NCI-H460 (cell line): ENCODE measurements at places on chromosomes 2 and 18.

GRCh38 chr2:120546048-120546864 lies 189.4 kb upstream of the GLI2 start:
- DNase-seq = no peak

DNA sequence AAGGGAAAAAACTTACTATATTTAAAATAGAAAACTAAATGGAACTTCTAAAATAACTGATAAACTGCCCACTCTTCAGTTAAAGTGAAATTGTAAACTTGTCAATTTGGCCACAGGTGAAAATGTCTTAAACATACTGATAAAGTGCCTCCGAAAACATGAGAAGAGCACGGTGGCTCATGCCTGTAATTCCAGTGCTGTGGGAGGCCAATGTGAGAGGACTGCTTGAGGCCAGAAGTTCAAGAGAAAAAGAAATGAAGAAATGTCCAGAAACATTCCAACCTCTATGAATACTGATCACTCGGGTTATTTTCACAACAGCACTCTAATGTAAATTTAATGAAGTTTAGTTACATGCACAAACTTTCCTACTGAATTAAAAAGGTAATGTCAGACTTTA lies 63.4 kb upstream of the DNER start:
- DNase-seq = no peak

DNA sequence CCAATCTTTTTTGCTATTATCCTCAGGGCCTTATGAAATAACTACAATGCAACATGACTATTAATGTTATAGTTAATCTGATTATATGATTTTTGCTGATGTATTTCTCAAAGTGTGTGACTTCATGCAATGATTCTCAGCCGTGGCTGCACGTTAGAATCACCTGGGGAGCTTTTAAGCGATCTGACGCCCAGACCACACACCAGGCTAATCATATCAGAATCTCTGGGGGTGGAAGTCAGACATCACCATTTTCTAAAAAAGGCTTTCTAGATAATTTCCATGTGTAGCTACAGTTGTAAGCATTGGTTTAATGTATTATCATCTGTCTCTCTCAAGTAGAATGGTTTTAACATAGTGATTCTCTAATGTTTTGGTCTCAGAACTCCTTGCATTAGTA lies 5.5 kb upstream of the QPCT start:
- no peak for DNase-seq

DNA sequence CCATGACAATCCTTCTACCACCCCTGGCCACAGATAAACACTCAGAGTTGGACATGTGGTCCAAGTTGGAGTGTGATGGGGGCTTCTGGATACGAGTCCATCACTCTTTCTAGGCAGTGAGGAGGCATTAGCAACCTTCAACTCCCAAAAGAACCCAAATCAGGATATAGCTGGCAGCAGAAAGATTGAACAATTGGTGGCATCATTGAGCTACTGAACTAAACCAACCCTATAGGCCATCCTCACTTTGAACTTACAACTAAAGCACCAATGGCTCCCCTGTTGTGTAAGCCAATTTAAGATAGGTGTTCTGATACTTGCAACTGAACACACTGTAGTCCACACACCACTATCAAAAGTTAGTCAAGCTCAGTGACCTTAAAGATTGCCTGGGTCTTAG lies 24.0 kb upstream of the MARCO start:
- no peak for DNase-seq

DNA sequence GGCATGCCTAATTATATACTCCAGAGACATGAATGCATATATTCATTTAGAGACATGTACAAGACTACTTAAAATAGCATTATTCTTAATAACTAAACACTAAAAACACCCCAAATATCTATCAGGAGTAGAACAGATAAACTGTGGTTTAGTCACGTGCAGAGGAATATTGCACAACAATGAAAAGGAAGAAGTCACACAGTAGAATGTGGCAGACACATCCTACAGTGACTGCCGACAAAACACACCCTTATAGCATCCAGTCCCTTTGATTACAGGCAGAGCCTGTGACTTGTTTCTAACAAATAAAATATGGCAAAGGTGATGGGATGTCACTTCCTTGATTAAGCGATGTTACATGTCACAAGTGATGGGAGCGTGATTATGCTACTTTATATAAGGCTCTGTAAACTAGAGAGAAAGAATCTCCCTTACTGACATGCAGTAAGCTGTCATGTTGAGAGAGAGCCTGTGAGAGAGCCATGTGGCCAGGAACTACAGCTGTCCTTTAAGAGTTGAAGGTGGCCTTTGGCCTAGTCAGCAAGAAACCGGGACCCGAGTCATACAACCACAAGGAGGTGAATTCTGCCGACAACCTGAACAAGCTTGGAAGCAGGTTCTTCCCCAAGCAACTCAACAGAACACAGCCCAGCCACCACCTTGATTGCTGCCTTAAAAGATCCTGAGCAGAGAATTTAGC lies 39.1 kb upstream of the LGALSL start:
- DNase-seq = no peak

DNA sequence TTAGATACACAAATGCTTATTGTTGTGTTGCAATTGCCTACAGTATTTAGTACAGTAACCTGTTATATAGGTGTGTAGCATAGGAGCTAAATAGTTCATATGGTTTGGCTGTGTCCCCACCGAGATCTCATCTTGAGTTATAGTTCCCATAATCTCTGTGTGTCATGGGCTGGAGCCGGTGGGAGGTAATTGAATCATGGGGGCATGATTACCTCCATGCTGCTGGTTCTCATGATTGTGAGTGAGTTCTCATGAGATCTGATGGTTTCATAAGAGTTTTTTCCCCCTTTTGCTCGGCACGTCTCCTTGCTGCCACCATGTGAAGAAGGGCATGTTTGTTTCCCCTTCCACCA lies 190.5 kb upstream of the SESTD1 start:
- DNase-seq = no peak

GRCh38 chr2:149021271-149021719 lies 17.2 kb upstream of the LYPD6B start:
- DNase-seq = no peak

GRCh38 chr18:58618822-58619595 lies 9.9 kb downstream of the ALPK2 start:
- no peak for DNase-seq

DNA sequence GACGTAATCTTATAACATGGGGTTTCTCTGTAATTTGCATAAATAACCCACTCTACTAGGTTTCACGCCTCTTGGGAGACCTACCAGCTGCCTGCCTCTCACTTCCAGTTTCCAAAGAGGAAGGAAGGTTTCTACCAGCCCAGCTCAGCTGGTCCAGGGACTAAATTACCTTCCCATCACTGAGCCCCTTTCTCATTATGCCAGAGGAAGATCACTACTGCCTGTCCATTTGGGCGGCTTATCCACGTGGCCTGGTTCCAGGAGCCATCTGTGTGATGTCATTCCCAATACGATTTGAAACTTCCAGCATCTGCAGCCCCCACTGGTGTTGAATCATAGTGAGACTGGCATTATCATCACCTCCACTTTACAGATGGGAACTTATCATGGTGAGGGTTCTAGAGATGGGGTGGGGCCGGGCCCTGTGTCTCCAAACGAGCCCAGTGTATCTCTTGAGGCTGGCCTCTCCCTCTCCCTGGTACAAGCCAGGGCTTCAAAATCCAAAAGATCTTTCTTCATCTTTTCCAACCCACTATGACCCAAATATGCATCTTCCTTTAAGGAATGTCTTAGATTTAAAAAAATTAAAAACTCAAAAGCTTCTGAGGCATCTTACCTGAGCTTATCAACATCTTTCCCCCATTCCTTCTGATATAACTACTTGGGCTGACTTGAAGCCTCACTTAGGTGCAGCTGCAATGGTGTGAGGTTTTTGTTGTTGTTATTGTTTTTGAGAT lies 140.8 kb downstream of the DDX1 start:
- DNase-seq = no peak

DNA sequence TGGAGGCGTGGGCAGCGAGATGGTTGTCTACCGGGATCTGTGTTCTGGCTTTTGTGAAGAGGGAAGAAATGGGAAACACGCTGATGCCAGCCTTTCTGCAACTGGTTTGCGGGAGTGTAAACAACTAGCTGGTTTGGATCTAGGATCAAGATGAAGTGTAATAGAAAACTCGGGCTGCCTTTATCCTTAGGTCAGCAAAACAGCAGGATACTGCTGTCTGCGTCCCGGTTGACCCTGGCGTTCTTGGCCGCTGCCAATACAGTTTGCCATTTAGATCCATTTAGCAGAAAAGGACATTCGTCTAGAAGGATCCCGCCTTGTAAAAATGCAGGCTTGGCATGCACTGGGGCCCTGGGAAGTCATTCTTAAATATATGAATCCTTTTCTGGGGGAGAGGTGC lies 42.0 kb downstream of the RAB31 start:
- DNase-seq = no peak

DNA sequence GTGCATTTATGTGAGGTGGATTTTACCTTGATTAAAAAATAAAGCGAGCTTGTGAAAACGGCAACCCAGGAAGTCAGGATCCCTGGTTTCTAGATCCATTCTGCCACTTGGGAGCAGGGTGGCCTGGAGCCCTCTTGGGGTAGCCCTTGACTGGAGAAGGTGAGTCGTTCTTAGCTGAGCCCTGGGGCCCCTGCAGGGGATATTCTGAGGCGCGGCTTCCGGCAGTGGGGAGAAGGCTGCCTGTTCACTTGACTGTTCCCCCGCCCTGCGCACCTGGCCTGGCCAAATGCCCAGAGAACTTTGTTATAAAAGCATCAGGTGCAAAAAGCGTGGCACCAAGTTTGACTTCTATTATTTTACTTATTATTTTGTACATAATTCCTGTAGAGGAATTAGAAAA lies 221.9 kb downstream of the DYSF start:
- no peak for DNase-seq

DNA sequence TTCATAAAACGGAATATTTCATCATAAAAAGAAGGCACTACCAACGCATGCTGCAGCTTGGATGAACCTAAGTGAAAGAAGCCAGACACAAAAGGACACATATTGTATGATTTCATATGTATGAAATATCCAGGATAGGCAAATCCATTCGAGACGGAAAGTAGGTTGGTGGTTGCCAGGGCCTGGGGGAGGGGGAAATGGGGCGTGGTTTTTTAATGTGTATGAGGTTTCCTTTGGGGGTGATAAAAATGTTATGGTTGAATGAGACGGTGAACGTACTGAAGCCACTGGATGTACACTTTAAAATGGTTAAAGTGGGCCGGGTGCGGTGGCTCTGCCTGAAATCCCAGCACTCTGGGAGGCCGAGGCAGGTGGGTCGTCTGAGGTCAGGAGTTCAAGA lies 20.0 kb upstream of the SPATA3 start:
- no peak for DNase-seq

DNA sequence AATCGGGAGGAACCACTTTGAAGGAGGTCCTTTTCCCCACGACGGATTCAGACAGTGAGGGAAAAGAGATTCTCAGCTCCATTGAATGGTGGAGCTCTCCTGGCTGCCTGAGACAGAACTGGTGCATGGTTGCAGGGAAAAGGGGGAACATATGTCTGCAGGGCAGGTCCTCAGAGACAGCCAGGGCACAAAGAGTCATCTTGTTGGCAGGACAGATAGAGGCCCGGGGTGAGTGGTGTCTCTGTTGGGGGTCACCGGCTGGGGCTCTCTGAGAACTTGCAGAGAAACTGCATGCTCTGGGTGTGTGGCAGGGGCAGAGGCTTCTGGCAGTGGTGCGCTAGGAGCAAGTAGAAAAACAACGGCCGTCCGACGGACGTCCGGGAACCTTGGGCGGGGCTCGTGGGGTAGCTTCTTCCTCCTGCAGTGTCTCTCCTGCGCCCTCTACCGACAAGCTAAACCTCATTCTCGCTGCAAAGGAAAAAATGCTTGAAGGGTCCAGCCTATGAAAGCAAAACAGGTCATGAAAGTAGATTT lies 94.3 kb downstream of the CDCA7 start:
- peak; percentile 91 for DNase-seq

DNA sequence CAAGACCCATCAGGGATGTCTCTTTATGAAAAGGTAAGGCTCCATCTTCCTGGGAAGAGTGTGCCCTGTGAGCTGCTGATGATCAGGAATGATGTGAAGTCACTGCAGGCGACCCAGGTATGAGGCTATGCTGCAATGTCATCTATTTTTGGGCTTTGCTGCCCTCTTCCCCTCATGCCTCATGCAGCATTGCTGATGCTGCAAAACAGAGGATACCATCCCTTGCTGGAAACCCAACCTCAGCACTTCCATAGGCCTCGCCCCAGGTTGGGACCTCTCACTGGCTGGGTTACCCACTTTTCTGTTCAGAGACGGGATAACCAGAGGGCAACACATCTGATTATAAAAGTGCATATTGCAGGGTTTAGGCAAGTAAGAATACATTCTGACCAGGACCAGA lies 255.8 kb downstream of the L3MBTL4 start:
- DNase-seq = no peak

GRCh38 chr2:184141866-184142265 lies 456.5 kb upstream of the ZNF804A start:
- DNase-seq = no peak

- no peak for DNase-seq
Measured at GRCh38 chr18:79411614-79412526, 16.1 kb downstream of the NFATC1 start.

GRCh38 chr2:173354073-173354581 lies 545 bp upstream of the CDCA7 start:
- no peak for DNase-seq

DNA sequence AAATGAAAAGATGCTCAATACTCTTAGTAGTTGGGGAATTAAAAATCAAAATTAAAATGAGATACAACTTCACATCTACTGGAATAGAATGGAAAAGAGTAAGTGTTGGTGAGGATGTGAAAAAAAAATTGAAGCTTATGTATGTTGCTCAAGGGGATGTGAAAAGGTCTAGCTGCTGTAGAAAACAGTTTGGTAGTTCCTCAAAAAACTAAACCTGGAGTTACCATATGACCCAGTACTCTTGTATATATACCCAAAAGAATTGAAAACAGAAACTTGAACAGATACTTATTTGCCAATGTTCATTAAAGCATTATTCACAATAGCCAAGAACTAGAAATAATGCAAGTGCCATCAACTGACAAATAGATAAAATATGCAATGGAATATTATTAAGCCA lies 208.4 kb downstream of the FIGN start:
- no peak for DNase-seq

DNA sequence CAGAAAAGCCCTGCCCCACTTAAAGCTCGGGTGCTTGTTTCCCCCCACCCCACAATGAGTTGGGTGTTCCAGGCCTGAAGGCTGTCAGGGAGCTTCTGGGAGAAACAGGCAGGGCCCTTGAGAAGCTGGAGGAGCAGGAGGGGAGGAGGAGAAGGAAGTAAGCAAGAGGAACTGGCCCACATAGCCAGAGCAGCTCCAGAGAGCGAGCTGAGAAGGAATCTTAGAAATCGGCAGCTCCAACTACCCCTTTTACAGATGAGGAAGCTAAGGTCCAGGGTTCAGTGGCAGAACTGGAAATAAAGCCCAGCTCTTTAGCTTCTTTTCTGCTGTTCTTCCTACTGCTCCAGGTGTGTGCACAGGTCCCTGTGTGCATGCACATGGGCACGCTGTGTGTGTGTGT lies 12.7 kb upstream of the KCNK3 start:
- no peak for DNase-seq

GRCh38 chr2:3288470-3289170 lies 89.0 kb downstream of the EIPR1 start:
- no peak for DNase-seq

DNA sequence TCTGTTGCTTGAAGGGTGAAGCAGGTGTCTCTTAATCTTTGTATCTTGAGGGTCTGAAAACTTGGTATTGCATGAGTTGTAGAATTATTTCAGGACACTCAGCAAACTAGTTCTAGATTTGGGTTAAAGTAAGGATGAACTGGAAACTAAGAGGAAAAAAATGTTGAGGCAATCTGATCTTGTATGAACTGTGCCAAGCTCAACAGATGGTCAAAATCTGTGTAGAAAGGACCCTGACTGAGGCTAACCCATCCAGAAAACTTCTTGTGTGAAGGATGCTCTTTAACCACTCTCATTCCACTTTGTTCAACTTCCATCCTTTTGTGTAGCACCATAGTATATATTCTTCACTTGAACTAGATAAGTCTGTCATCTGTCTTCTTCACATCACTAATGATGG lies 861.7 kb downstream of the SLC4A3 start:
- no peak for DNase-seq
